ENCODE measurements at places on chromosomes 16 and 17.

DNA sequence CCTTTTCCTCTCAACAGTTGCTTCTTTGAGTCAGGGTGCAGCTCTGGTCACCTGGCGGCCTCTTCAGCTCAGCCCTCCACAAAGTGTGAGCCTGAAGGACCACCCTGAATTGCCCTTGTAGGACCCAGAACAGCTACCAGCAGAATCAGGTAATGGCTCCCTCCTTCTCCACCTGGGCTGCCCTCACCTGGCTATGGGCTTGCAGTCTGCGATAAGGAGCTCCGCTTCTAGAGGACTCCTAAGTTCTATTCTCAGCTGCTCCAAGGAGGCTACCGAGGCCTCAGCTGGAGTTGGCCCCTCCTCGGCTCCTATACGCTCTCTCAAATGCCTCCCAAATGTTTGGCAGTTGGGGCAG is 13.4 kb downstream of the SMIM5 start:
- DNase-seq = no peak

GRCh38 chr17:68297195-68297594 is 5.9 kb downstream of the ARSG start:
- DNase-seq = no peak

DNA sequence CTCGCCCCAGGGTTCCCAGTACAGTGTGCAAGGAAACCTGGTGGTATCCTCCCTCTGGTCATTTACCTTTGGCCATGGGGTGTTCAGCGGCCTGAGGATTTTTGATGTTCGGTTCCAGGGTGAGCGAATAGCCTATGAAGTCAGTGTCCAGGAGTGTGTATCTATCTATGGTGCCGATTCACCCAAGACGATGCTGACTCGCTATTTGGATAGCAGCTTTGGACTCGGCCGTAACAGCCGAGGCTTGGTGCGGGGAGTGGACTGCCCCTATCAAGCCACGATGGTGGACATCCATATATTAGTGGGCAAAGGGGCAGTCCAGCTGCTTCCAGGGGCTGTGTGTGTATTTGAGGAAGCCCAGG is 1.2 kb downstream of the AOC2 start:
- no peak for DNase-seq

DNA sequence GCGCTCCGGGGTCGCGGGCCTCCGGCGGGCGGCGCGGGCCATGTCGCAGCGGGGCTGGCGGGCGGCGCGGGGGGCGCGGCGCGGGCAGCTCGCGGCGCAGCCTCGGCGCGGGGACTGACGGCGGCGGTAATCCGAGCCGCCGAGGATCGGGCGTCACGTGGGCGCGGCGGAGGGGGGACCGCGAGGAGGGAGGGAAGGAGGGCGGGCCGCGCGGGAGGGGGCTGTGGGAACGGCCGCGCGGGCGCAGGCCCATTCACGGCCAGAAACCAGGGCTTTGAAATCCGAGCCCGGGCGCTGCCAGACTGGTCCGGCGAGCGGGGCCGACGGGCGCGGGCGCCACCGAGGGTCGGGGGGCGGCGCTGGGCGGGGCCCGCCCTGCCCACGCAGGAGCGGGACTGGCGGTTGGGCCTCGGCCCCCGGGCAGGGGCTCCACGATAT is at the start of gene MTSS2:
Gene MTSS2, minus strand, starts transcription at position 116 of the 438 bp plus-strand sequence. CDS start 262 bp downstream, outside the sequence.
- peak; percentile 55 for DNase-seq

DNA sequence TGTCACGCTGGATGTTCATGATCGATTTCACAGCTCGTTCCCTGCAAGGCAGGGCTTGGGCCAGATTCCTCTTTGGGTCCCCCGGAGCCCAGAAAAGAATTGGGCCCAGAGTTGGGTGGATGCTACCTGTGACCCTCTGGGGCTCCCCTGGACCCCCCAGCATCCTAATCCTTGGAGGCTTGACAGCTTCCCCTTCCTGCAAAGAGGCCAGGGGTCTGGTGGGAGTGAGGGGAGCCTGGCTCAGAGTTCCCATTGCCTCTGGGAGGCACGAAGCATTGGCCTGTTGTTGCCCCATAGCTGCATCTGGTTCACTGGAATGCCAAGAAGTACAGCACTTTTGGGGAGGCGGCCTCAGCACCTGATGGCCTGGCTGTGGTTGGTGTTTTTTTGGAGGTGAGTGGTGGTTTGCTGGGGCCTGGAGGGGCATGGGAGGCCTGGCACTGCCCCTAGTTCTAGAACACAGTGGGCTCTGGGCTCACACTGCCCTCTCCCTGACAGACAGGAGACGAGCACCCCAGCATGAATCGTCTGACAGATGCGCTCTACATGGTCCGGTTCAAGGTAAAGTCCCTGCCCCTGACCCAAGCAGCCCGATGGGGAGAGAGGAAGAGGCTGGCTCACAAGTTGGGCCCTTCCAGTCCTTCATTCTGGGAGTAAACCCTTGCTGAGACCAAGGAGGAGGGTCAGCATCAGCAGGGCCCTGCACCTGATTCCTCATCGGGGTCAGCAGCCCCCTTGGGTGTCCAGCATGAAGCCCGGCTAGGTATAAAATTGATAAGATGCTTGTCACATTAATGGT is 7.2 kb downstream of the CA7 start:
- no peak for DNase-seq

GRCh38 chr17:44198721-44199552 is 747 bp downstream of the ATXN7L3 start:
- no peak for DNase-seq

GRCh38 chr16:23479138-23479537 is 26.1 kb upstream of the COG7 start:
- DNase-seq = no peak

DNA sequence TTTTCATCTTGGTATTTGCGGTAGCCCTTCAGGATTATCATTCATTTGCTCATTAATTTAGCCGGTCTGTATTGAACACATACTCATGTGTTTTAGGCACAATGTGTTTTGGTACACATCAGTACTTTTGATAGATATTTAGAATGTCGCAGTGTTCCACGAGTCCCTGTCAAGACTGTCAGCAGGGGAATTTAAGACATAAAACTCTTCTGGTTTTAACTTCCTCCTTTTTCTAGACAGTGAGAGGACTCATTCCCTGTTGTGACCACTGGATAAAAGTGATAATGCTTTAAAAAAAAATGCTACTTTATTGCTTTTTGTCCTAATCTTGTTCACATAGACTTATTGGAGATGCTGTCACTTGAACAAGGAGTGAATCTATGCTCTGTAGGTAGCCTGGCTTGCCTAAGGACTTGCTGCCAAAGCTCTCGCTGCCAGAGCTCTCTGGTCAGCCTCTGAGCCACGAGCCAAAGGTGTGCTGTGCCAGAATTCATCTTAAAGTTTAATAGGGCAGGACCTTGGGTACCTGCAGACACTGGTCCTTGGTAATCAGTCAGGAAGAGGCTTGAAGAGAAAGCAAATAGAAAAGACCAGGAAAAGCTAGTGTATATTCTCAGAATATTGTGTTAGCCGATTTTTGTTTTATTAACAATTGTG is 5.4 kb downstream of the DCAF7 start:
- no peak for DNase-seq

DNA sequence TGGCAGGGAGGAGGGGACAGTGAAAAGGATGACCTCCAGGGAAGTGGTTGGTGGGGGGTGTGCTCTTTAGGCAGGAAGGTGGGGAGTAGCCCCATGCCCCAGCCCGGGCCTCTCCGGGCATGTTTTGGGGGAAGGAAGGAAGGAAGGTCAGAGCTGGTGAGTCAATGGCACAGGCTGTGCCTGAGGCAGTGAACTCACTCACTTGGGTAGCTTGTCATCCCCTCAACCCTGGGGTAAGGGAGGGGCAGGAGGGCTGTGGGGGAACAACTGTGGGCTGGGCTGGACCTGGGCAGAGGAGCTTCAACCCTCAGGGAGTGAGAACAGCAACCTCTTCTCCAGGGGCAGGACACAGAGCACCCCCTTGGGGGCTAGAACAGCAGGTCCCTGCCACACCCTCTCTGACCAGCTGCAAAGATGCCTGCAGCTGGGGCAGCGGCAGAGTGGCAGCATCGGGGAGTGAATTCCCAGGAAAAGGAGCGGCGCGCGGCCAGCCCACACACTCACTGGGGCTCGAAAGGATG is 6.3 kb downstream of the CSF3 start:
- no peak for DNase-seq

- no peak for DNase-seq
Measured at GRCh38 chr16:4703906-4704305, 10.5 kb downstream of the NUDT16L1 start.

DNA sequence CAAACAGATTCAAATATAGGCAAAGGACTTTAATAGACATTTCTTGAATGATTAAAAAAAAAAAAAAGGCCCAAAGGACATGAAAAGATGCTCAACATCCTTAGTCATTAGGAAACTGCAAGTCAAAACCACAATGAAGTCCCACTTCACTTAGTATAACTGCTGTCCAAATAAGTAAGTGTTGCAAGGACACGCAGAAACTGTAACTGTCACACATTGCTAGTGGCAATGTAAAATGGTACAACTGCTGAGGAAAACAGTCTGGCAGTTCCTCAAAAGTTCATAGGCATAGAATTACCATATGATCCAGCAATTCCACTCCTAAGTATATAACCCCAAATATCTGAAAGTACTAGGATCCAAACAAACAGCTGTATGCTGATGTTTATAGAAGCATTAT is 112.7 kb downstream of the BRIP1 start:
- DNase-seq = no peak

DNA sequence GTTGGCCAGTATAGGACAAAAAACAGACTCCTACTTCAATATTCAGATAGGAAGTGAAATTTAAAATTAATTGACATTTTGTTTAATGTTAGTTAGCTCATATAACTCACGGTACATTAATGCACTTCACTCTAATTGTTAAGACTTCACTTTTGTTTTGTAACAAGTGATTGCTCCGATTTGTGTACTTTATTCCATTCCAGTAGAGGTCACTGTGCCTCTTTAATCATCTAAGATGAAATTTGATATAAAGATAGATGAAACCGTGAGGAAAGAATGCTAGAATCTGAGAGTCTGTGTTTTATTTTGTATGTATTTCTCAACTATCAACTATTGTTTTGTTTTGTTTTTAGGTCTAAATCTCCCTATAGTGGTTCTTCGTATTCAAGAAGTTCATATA is 29.0 kb downstream of the RBBP6 start:
- DNase-seq = no peak

GRCh38 chr16:89738538-89739317 is 17.4 kb downstream of the ZNF276 start:
- DNase-seq = no peak

GRCh38 chr17:14748036-14748710 is 447.3 kb downstream of the HS3ST3B1 start:
- no peak for DNase-seq

DNA sequence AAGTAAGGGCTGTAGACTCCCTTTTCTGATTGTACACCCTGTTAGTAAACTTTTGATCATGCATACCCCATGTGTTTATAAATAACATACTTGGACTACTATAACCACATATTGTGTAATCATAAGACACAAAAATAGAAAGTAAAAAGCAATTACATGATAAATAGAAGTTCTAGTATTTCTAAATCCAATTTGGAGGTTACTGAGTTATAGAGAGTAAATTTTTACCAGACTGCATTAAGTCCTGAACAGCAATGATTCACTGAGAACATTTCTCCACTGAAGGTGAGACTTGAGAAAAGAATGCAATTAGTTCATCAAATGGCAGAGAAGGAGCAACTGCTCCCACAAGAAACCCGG is 7.7 kb upstream of the TBKBP1 start:
- DNase-seq = no peak

DNA sequence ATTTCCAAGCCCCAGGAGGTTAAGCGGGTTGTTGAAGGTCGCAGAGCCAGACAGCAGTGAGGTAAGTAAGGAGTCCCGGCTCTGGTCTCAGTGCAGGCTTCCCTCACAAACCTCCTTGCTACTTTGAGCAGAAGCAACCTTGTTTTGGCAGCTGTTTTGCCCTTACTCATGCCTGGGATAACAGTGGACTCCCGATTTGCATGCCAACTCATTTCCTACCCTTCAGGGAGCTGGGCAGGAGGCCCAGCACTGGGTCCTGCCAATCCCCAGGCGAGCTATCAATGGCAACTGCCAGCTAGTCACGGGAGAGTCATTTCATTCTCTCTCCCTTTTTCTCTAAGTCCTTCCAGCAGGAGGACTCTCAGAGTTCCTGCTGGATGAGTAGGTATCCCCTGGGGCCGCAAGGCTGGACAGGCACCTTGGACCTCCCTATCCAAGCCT is 72.0 kb upstream of the KSR1 start:
- peak; percentile 69 for DNase-seq

- DNase-seq = no peak
Measured at GRCh38 chr17:6912110-6913051, 80.9 kb upstream of the TEKT1 start.

GRCh38 chr16:56353054-56353921 is 72.1 kb downstream of the AMFR start:
- no peak for DNase-seq

DNA sequence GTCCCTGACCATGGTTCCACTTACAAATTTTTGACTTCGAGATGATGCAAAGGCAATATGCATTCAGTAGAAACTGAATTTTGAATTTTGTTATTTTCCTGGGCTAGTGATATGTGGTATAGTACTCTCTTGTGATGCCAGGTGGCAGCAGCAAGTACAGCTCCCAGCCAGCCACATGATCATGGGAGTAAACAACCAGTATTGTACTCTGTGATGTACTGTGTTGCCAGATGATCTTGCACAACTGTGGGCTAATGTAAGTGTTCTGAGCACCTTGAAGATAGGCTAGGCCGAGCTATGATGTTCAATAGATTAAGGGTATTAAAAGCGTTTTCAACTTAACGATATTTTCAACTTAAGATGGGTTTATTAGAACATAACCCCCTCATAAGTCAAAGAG is 250.8 kb downstream of the STX8 start:
- no peak for DNase-seq

- DNase-seq = no peak
Measured at GRCh38 chr17:55664287-55664686, 58.4 kb downstream of the TMEM100 start.

- no peak for DNase-seq
Measured at GRCh38 chr17:74282587-74283370, 8.7 kb downstream of the DNAI2 start.

GRCh38 chr16:49575346-49576172 is 202.0 kb downstream of the C16orf78 start:
- DNase-seq = no peak

DNA sequence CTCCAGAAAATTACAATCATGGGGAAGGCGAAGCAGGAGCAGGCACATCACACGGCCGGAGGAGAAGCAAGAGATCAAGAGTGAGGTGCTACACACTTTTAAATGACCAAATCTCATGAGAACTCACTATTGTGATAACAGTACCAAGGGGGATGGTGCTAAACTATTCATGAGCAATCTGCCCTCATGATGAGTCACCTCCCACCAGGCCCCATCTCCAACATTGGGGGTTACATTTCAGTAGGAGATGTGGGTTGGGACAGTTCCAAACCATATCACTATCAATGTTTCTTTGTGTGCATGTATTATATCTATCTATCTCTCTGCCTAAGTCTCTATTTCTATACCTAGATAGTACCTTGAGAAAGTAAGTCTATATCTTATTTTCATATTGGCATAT is 724.8 kb downstream of the CDH11 start:
- no peak for DNase-seq

GRCh38 chr17:66525338-66525737 is 222.9 kb downstream of the PRKCA start:
- DNase-seq = no peak

- no peak for DNase-seq
Measured at GRCh38 chr16:57308041-57308440, 23.6 kb upstream of the PLLP start.

GRCh38 chr17:7380855-7381683 is at the start of gene TNK1:
Gene TNK1 (plus strand): TSS chr17:7381089. CDS start chr17:7382927, 1,838 bp downstream.
- no peak for DNase-seq
